ENCODE measurements at places on chromosomes 3 and 15.

DNA sequence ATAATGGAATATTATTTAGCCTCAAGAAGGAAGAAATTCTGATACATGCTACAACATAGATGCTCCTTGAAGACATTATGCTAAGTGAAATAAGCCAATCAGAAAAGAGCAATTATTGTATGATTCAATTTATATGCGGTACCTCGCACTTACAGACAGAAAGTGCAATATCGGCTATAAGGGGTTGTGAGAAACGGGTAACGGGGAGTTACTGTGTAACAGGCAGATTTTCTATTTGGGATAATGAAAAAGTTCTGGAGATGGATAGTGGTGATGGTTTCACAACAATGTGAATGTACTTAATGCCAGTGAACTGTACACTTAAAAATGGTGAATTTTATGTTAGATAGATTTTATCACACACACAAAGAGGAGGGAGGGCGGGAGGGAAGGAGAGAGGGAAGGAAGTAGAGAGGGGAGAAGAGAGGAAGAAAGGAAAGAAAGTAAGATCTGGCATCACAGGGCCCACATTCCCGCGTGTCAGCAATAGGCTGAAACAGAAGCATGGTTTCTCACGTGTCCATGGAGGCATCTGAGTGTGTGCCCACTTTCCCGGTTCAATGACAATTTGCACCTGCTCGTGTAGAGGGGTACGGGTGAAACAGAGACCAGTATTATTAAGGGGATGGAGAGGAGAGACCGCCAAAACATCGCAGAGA, 700 bp upstream of the BLM start:
- no peak for DNase-seq

- DNase-seq, result peak; percentile 66
Observed at GRCh38 chr15:41928637-41929620, 35.1 kb upstream of the SPTBN5 start.

DNA sequence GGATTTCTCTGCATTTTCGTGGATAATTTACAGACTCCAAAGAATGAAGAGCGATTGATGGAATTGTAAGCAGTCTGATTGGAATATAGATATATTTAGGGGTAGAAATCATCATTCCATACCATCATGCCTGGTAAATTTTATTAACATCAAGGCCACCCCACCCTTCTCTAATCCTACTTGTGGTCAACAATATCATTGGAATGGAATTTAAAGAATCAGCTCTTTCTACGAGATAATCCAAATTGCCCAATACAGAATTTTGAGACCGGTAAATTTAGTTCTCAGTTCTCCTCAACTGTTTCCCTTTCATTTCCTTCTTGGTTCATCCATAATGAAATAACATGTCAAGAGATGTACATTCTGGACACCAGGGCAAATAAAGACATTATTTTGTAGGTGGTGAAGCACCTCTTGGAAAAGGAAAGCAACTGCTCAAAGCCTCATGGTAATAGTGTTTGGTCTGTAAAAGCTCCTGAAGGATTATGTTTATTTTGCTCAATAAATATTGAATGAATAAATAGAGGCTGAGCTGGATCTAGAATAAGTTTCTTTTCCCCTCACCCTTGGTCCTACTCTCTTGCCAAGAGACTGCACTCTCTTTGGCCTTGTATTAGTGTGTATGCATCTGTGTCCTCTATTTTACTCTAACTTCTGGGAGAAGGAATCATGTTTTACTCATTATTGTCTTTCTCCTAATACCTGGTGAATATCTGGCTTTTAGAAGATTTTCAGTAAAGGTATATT, 133.7 kb upstream of the BCL6 start:
- no peak for DNase-seq

DNA sequence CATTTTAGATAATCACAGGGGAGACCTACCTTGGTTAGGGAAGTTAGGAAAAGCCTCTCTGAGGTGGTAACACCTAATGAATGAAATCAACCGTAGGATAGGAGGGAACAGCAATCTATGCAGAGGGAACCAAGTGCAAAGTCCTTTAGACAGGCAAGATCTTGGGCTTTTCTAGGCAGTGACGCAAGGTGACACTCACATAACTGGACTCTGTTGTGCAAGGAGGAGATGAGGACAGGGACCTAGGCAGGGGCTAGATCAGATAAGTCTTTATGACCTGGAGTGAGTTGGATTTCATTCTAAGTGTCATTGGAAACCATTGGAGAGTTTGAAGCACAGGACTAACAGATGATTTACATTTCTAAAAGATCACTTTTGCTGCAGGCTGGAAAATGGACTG, 4.6 kb upstream of the LMOD3 start:
- no peak for DNase-seq

- DNase-seq, result no peak
Observed at GRCh38 chr15:37262922-37263608, 162.7 kb upstream of the MEIS2 start.

DNA sequence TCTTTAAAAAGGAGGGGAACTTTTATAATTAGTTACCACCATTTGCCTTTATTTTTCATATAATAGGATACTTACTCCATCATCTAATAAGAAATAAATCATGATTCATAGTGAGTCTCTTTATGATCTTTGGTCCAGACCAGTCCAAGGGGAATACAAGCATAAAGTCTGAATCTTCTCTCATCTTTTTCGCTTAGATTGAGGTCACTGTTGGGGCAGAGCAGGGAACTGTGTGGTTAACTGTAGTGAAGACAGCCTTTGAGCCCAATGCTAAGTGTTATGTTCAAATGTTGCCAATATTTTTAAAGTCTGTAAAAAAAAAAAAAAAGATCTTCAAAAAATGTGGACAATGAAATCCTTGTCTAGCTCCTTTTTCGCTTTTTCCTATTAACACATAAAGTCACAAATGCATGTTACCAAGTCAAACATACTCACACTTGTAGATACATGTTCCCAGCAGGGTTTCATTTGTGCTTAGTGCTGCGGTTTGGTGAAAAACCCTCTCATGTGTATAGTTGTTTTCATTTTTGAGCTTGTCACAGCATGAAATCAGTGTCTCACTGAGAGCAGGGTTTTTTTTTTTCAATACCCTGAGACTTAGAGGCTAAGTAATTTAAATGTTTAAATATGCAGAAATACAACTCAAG, 72.1 kb downstream of the EPHA3 start:
- DNase-seq, result no peak

DNA sequence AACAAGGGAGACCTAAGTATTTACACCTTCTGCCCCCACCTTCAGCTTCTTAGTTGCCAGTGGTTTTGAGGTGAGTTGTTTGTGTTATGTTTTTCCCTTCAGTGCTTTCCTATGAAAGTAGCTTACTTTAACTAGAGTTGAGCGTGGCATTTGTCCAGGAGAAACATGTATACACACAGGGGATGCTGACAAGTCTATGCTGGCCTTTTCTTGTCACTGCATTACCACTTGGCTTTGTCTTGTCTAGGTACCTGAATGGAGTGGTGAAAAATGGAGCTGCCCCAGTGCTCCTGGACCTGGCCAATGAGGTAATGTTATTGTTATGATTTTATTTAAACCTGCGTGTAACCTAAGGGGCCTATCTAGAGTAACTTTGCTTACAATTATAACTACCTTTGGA, 74.4 kb downstream of the CDIN1 start:
- no peak for DNase-seq

DNA sequence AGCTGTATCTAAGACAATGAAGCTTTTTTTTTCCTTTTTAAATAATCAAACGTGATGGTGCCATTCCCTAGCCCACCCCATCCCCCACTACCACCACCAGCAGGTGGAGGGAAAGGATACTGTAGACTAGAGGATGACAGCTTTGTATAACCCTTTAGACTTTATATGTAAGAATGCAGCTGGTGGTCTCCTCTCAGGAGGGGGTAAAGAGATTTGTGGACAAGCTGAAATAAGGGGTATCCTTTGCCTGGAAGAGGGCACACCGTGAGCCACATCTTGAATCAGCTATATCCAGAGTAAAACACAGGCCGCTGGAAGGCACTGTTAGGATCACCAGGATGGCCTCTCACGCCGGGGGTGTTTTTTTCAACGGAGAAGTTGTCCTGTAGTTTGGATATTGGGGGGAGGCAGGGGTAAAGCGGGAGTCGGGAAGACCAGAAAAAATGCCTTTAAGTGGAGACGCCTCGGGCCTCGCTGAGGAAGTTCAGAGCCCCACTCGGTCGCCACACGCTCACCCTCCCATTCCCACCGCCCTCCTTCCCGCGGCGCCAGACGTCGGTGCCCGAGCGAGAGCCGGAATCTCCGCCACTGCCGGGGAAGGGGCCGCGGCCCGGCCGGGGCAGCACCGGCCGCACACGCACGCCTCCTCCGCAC, 986 bp downstream of the KPNA4 start:
- no peak for DNase-seq

- DNase-seq, result no peak
Observed at GRCh38 chr3:152193673-152194267, 75.0 kb upstream of the MBNL1 start.

DNA sequence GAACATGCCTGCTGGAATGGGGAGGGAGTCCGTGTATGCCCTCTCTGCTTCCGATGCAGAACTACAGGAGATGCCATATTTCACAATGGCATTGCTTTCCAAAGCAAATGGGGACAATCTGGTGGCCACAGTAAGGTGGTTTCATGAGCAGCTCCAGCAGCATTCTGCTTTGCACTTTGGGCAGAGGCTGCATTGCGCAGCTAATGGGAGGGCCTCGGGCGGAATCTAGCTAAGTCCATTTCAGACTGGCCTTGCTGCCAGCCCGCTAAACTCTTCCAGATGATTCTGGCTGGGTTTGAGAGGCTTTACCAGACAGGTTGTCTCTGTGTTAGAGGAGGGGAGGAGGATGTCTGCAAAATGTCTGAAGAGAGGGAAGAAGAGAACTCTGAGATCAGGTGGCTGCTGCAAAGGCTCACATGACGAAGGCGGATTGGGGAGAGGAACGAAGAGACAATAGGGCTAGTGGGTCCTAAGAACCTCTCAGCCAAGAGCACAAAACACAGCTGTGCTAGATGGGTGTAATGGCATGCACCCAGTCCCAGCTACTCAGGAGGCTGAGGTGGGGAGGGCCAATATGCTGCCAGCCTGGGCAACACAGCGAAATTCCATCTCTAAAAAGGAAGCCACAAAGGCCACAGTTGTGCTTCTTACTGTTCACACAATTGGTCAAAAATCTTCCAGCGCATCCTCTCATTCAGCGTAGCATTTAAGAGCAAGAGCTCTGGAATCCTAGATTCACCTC, 63.7 kb downstream of the BDH1 start:
- DNase-seq, result no peak

DNA sequence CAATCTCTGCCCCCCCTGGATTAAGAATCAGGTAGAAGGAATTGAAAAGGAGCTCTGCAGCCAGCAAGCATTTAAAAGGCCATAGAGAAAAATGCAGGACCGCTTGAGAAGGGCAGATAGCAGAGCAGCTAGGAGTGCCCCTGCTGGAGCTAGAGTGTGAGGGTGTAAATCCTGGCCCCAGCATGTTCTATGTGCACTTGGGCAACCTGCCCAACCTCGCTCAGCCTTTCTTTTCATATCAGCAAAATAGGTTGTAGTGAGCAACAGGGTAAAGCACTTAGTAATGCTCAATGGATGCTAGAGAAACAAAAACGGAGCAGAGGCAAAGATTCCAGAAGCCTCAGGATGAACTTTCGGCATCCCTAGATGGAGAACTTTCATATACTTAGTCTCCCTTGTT, 25.0 kb upstream of the THBS1 start:
- DNase-seq, result no peak

- DNase-seq, result no peak
Observed at GRCh38 chr15:48190932-48191573, 412 bp upstream of the CTXN2 start.

- DNase-seq, result no peak
Observed at GRCh38 chr3:150602426-150603152, 532 bp upstream of the SELENOT start.

DNA sequence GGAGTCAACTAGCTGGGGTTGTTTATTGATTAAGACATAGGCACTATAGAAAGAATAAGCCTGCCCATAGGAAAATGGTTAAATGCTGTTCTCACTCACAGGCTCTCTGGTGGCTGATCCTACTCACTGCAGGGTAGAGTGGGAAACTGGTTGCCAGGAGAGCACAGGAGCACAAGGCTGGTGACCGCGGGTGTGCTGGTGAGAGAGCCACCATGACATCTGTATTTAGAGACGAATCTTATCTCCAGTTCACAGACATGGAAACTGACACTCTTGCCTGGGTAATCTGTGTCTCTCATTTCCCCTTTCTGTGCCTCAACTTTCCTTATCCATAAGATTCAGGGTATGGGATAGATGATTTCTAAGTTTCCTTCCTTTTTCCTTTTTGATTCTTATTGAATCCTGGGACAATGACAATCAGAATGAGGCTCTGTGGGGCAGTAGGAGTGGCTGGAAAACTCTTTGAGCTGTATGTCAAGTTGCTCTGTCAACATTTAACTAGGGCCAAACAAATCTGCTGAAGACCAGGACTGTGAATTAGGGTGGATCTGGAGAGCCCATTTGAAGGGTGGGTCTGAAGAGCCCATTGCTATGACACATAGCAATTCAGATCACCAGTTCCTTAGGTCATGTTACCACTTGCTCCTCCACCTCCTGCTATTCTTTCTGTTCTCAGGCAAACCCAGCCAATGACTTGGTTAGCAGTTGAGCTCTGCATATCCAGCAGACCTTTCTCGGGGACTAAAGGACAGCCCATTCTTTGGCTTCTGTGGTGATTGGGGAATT, 286.1 kb upstream of the TBL1XR1 start:
- DNase-seq, result no peak

DNA sequence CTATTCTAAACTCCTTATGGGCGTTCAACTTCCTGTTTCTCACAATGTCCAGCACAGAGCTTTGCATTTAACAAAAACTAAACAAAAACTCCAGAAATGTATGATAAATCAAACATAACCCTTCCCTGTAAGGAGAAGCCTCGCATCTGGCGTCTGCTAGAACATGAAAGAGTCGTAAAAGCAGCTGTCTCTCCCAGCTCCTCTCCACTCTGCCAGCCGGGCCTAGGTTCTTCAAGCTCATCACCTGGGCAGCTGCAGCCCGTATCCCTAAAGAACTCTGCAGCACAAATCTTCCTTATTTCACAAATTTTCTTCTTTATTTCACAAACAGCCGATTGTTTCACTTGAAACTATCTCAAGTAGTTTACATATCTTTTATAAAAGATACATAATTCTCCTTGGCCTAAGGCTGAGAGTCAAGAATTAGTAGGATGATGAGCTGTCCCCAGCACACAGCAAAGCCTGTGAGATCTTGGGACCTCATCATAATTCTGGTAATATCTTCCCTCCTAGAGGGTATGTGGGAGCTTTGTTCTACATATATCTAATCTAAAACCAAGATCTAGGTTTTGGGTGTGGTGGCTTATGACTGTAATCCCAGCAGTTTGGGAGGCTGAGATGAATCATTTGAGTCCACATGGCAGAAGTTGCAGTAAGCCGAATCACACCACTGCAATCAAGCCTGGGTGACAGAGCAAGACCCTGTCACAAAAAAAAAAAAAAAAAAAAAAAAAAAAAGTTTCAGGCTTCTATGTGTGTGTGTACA, 35.3 kb downstream of the ANXA2 start:
- DNase-seq, result no peak

DNA sequence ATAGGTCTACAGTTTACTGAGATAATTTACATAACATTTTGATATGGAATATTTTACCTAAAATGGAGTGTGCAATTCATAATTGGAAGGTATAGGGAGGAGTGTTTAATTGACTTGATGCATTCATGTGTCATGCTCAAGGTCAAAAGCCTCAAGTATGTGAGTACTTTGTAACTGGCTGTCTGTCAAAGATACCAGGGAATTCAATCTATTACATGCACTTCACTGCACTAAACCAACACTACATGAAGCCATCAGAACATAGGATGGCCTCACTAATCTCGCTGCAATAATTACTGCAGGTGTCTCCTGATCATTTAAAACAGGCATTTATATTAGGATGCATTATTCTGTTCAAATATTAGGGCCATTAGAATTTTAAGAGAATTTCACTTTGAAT, 367.2 kb downstream of the CNTN4 start:
- DNase-seq, result no peak

- DNase-seq, result peak; percentile 23
Observed at GRCh38 chr15:56821721-56822425, 88.6 kb upstream of the ZNF280D start.

All from memory B cell (primary cell).